ENCODE measurements at places on chromosomes 12 and 14. TPM values are rescaled to one million over a fixed set of nuclear protein-coding genes. Genes with fewer than 3 reads are reported as not detected.

The PSMB5 gene
- 219 TPM for total RNA-seq

The KRT71 gene
- not detected for total RNA-seq

The RFX4 gene
- total RNA-seq = not detected

The IL26 gene
- total RNA-seq = not detected

The PDZRN4 gene
- total RNA-seq = not detected

The SYNDIG1L gene
- not detected for total RNA-seq

GRCh38 chr14:90897022-90897421 lies 80.8 kb upstream of the TTC7B start:
- DNase-seq = no peak

DNA sequence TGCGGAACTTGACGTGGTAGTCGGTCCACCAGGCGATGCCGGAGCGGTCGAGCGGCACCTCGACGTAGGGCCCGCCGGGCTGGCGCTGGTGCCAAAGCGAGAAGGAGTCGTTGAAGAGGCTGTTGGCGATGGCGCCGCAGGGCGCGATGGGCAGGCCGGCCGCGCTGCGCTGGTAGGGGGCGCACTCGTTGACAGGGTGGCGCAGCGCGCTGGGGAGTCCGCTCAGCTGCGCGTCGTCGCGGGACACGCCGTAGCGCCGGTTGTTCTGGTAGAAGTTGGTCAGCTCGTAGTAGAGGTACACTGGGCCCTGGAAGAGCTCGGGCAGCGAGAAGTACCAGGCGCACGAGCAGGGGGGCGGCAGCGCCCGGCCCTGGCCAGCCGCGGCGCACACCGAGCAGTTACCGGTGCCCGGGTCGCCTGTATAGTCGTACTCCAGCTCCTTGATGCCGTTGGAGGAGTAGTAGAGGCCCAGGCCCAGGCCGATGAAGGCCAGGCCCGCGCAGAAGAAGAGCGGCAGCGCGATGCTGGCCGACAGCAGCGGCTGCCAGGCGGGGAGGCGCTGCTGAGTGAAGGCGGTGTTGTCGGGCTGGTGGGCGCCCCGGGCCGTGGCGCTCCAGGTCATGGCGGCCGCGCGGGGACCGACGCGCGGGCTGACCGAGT lies 482 bp downstream of the TMEM30B start:
- no peak for DNase-seq

DNA sequence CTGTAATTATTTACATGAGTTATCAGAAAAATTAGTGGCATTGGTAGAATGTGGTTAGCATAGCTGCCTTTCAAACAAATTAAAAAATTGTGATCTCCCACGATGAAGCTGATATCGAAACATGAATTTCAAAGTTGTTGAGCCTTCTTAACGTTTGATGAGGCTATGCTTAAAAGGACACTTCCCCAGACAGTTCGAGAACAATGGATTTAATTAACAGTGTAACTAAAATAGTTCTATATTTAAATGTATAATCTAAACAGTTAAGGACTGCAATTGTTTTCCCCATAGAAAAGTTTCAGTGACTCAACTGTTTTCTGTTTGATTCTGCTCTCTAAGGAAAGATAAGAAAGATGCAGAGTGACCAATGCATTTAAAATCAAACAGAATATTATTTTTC lies 1.6 kb downstream of the CLEC2B start:
- peak; percentile 23 for DNase-seq

DNA sequence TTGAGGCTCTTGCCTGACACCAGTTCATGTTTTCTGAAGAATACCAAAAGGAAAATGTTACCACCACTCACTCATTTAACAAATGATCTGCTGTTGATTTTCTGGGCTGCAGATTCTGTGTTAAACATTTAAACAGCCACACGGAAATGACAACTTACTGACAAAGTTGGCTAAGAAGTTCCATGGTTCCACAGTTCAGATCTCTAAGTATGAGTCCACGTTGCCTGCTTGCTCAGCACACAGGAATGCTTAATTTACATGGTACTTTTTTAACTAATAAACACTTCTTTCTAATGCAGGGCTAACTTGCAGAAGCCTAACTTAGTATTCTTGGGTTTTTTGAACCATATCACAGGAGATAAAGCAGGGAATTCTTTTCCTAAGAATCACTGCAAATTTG lies 34.7 kb downstream of the PTGER2 start:
- no peak for DNase-seq

DNA sequence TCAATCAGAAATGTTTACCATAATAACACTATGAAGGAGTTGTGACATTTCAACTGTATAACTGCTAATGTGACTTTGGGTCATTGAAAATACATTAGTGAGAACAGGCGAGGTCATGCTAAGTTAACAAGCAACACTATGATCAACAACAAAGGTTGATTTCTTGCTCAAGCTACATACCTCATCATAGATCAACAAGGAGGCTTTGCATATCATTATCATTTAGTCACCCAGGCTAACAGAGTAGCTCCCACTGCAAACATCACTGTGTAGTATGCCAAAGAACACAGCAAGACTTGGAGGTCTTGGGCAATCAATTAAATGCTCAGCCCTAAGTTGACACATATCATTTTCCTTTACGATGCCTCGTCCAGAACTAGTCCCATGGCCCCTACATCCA lies 212.5 kb downstream of the NOVA1 start:
- no peak for DNase-seq

GRCh38 chr12:102095677-102096263 lies 24.1 kb downstream of the NUP37 start:
- DNase-seq = peak; percentile 22

- no peak for DNase-seq
These were observed 4.2 kb downstream of the PPTC7 start for GRCh38 chr12:110578694-110579534.

DNA sequence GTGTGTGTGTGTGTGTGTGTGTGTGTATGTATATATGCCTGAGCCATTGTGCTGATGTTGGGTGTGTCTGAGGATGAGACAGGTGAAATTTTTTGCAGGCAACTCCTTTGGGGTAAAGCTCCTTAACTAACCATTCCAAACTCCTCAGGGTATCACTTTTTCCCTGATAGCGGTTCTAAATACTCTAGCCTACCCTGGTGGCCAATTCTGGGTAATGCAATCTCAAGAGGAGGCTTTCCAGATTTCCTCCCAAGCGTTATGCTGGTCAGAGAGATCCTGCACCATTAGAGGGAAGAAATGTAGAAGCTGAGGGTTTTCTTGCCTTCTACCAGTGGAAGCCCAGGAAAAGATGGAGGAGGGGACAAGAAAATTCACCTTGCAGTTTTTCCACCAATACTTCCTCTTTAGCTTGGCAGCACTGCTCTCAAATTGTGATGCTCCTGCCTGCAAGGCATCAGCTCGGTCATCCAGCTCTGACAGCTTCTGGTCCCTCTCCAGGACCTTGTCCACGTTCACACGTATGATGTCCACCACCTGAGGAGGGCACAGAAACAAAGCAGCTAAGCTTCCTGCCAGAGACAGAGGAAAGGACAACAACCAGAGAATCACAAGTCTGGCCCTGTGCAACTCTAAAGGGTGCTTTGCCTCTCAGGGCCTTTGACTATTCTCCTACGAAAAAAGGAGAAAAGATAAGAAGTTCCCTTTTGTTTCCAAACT lies 4.9 kb downstream of the VAMP1 start:
- peak; percentile 48 for DNase-seq

DNA sequence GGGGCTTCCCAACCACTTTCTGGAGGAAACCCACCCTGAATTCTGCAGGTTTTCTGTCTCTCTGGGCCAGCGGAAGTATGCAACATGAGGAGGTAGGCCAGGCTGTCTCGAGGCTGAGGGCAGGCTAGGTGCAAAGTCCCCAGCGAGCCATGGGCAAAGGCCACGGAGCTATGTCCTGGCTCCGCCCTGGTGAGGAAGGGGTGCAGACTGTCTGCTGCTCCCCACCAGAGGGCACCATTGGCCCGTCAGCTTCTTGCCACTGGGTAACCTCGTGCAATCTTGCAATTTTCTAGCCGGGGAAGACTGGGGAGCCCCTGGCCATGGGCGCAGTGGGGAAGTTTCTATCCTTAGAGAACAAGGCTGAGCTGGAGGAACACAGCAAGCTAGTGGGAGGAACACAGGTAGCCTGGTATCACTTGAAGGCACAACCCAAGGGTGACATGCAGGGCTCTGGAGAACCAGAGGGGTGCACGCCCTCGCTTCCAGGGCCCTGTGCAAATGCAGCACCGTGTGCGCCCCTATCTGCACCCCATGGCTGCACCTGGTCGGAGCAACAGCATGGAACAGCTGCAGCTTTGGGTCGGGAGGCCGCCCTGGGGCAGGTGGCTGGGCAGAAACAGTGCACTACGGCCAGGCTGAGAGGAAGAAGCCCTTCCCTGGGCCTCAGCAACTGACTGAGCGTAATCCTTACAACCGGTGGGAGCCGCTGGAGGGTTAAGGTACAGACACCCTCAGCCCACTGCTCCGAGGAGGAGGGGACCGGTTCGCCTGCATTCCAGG lies 27.6 kb upstream of the RPLP0 start:
- peak; percentile 78 for DNase-seq

DNA sequence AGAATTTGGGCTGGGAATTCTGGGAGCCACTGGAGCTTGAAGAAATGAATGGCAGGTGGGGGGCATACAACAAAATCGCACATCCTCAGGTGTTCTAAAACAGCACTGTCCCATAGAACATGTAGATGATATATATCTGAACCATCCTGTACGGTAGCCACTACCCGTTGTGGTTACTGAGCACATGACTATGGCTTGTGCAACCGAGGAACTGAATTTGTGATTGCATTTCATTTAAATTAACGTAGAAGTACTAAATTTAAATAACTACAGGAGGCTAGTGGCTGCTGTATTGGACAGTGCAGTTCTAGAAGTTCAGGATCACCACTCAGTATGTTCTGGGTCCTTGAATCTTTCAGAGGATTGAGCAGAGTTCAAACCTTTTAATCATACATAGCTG lies 172.4 kb downstream of the PHETA1 start:
- DNase-seq = no peak

- DNase-seq = no peak
These were observed 759.7 kb downstream of the GALC start for GRCh38 chr14:87233266-87233665.

- DNase-seq = no peak
These were observed 1.4 kb downstream of the JPH4 start for GRCh38 chr14:23577004-23577681.

DNA sequence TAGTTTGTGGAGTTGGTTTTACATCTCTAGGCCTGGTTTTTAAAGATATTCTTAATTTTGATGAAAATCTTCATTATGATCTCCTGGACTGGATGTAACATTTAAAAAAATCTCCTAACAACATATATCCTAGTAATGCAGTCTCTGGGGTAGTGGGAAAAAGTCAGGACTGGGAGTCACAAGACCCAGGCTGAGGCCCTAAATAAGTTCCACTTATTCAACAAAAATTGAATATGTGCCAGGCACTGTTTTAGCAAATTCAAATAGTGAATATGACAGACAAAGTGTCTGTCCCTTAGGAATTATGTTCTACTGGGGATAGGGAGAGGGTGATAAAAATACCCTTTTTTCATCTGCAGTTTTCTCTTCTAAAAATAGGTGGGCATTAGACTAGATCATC lies 248.4 kb downstream of the PAWR start:
- no peak for DNase-seq

GRCh38 chr12:46359667-46360280 lies 12.8 kb downstream of the SLC38A2 start:
- no peak for DNase-seq

GRCh38 chr14:91232052-91232451 lies 12.5 kb downstream of the GPR68 start:
- no peak for DNase-seq

DNA sequence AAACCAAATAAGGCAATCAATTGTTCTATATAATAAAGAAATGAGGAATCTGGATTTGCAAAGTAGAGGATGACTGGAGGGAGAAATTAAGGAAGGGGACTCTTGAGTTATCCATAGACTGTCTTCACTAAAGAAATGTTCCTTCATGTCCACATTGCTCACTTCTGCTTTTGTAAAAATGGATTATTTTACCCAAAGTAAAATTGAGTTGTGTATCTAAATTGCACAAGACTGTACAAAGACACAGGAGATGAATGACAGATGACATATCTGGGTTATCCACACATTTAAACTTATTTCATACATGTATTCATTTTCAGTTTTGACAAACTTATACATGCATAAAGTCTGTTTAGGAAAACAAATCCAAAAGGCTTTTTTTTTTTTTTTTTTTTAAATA lies 11.3 kb downstream of the ATP2B1 start:
- no peak for DNase-seq

DNA sequence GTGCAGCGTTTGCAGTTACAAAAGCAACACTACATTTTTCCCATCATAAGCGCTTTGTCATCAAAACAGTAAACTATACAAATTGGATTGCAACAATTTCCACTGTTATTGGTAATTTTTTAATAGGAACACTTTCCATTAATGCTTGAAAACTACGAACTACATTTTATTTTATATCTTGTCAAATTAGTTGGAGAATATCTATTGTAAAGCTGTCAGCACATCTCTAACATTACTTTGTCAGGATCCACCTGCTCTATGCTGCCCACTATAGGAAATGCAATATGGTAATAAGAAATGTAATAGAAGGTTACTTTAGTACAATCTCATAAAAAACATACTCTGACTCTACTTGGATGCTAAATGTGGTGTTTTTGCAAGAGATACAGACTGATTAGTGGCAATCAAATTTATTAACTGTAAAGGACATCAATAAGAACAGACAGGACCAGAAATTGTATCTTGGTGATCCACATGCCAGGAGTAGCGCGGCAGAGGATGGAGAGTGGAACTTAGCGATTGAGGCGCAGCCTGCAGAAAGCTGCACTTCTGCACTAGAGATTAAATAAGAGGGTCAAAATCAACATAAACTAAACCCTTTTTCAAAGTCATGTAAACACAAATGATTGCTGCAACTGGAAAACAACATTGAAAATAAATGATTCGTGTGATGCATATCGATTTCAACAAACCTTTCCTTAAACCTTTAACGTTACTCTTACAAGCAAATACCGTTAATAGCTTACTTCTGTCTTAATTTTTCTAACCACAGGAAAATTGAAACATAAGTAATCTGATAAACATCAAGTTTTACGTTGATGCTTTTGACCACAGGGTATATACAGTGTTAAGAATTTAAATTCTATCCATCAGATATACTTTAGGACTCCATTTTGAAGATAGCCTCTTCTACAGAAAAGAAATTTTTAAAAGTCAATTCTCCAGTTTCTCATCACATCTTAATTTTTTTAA lies 3.6 kb upstream of the ARID2 start:
- peak; percentile 56 for DNase-seq

- DNase-seq = no peak
These were observed 171.8 kb downstream of the DACT1 start for GRCh38 chr14:58809520-58809919.

DNA sequence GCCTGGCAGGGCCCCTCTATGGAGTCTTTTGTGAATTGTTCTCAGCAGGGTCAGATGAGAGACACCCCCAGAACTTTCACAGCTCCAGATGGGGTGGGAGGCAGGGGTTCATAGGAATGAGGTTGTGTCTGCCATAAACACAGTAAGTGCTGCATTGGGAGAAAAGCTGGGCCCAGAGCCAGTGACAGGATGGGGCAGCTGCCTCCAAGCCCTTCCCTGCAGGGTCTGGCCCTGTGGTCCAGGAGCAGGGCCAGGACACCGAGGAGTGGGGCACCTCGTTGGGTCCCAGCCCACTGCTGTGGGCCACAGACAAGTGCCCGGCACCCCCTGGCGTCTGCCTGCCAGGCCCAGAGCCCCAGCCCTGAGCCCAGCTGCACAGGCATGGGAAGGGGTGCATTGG lies 13.3 kb downstream of the INF2 start:
- no peak for DNase-seq
